Posterior cingulate gyrus (tissue), 11 donors: ENCODE measurements at places on chromosomes 2 and 18.

DNA sequence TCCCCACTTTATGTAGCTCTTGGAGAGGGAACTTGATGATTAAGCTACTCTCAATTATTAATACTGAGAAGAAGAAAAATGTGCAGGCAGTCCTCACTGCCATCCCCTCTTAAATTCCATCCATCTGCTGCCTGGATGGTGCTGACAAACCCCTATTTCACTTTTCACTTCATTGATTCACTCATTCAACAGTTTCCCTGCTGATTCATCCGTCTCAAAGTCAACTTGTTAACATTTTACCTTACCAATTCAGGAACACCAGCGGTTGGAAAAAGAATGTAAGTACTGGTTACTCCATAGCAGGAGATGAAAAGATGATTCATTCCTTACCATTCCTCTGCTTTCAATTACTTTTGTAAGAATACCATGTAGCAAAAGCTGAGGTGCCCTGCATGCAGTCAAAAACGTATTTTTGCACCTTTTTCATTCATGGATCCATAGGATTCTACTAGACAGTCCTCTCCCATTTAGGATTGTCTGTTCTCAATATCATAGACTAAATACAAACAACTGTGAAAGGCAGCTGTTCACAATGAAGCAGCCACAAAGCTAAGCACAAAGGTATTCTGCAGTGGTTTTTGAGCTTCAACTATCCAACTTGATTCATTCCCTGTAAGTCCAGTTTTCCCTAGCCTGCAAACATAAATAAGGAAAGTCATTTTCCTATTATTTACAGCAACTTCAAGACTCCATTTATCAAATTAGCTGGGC is 262.0 kb downstream of the MREG start:
- DNase-seq: no peak

DNA sequence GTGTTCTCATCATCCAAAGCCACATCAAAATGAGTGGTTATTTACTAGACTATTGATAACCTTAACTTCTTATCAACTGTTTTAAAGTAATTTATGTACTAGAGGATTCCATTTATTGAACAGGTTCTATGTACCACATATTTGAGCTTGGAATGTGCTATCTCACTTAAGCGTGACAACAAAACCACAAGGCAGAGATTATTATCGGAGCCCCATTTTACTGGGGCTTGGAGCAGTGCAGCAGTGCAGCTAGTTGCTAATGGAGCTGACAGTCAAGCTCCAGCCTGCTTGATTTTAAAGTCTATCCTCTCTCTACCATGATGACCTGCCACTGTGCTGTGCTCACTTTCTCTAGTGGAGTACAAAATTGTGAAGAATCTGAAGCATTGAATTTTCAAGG is 24.6 kb downstream of the GCG start:
- DNase-seq: no peak

DNA sequence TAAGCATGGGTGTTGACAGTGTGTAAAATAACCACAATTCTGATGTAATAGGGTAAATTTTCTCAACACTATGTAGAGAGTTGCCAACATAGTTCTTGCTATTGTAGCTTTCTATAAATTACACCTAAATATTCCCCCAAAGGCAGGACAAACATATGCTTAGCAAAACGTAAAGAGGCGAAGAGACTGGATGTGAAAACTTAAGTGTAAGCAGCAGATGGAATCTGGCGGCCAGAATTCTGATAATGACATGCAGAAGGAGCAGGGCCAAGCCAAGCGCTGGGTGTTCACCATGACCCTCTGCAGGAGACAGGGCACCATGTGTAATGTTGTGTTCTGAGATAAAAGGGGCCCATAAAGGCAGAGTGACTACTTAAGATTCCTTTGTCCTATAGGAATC is 105.2 kb upstream of the ZNF521 start:
- DNase-seq: no peak

DNA sequence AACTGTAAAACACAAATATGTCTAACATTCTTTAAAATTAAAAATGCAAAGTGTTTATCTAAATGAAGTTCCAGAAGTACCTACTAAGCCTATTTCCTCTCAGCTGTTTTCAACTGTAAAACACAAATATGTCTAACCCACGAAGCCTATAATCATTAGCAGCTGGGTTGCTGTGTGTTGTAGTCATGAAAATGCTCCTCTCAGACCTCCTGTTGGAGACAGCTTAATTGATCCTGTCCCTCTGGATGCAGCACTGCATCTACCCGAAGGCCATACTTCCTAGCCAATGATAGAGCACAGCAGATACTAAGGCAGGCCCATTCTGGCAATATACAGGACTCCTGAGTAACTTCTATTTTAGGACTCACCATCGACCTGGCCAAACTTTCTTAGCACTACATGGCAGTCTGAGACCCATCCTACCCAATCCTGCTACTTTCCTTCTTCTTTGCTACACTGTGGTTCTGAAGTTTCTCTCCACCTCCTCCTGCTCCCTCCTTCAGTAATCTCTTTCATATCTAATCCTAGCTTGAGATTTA is 92.5 kb upstream of the RBBP8 start:
- DNase-seq: no peak

GRCh38 chr2:236568068-236568921 is 1.3 kb upstream of the ACKR3 start:
- peak; percentile 50 for DNase-seq

DNA sequence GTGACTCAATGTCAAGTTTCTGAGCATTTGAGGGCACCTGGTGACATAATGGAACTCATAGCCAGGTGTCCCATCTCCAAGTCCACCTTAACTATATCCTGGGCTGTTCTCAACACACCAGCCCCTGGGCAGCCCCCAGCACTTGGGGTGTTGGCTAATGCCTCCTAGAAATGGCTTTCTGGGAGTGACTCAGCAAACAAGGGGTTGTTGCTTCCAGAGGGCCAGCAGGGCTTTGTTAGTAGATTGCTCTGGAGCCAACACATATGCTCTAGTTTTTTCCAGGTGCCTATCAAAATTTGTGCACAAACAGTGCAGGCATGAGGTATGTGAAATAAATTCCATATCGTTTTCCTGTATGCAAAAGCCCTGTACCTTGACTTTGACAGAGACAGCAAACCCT is 448.4 kb downstream of the SLC4A3 start:
- no peak for DNase-seq

GRCh38 chr2:240567872-240568677 is at the start of gene RNPEPL1:
Gene RNPEPL1, plus strand, starts transcription at chr2:240568484. Its CDS starts 103 bp downstream, at chr2:240568587.
- peak; percentile 74 for DNase-seq

DNA sequence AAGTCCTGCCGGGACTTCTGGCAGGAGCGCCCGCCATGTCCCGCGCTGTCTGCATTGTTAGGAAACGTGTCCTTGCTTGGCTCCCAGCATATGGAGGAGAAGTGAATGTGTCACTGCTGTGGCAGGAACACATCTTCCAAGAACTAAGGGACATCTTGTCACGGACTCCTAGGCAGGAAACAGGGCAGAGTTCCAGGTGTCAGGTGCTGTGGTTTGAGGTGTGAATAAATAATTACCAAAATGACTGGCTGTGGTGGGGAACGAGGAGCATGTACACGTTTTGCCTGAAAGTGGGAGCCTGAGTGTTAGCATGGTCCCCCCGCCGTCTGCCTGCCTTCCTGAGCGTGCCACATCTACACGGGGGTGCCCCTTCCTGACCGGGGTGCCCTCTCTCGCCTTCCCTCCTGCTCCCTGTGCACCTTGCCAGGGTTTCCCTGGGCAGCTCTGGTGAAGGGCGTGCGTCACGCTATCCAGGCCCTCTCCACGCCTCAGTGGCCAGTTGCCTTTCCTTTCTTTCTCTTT is 237.5 kb downstream of the LDLRAD4 start:
- DNase-seq: peak; percentile 51

DNA sequence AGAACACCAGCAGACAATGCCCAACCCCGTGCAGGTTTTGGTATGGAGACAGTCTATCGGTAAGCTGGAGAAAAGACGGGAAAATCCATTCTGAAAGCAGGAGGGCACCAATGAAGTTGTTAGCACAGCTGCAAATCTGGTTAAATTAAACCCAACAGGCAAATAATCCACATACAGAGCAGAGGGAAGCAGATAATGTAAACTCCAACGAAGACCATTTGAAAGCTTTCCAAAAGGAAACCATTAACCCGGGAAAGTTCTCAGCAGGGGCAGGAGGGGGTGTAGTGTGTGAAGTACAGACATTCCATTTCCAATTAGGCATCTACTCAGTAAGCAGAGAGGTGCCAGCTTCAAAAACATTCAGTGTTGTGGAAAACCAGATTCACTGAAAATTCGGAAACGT is 10.3 kb downstream of the EDAR start:
- DNase-seq: no peak
